ENCODE measurements at places on chromosomes 7 and 10.

- peak; percentile 4 for DNase-seq
Measured at GRCh38 chr7:112334366-112334765, 115.9 kb upstream of the IFRD1 start.

DNA sequence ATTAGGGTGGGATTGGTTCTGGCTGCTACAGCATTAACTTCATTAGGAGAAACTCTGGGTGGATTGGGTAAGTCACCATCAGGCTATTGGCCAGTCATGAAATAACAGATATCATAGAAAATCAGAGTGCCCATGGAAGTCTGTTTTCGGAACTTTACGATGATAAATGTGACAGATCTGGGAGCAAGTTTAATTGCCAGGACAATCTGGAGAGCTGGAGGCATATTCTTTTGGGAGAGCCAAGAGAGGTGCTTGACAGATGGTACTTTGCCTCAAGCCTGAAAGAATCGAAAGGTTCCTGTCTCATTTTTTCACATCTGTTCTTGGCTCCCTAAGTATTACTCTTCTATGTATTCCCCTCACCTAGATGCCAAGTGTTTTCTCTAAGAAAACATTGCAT is 369.9 kb downstream of the CNTNAP2 start:
- no peak for DNase-seq

DNA sequence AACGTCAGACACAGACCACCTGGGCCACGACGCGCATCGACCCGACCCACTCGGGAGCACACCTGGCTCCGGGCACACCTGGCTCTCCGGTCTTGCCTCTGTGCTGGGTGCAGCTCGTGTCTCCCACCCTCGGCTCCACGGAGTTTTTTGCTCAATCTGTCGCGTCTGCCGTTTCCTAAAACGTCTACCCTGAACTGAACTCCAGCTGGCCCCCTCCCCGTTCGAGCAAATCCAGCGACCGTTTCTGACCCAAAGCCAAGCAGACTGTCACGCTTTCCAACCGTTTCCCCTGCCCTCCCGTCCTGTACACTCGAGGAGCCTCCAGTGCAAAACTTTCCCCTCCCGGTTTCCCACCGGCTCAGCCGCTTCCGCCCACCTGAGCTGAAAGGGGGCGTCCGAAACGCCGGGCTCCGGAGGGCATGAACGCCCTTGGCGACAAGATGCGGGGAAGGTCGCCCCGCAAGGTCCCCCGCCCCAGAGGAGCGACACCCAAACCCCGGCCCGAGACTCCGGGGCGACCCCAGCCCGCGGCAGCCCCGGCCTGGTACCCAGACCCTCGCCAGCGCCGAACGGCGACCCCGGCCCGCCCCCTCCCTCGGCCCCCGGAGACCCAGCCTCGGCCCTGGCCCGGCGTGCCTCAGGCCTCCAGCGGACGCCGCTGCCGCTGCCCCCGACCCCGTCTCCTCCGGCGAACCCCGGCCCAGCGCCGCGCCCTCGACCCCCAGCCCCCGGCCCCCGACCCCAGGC is 557 bp downstream of the CYTH3 start:
- DNase-seq, result no peak

DNA sequence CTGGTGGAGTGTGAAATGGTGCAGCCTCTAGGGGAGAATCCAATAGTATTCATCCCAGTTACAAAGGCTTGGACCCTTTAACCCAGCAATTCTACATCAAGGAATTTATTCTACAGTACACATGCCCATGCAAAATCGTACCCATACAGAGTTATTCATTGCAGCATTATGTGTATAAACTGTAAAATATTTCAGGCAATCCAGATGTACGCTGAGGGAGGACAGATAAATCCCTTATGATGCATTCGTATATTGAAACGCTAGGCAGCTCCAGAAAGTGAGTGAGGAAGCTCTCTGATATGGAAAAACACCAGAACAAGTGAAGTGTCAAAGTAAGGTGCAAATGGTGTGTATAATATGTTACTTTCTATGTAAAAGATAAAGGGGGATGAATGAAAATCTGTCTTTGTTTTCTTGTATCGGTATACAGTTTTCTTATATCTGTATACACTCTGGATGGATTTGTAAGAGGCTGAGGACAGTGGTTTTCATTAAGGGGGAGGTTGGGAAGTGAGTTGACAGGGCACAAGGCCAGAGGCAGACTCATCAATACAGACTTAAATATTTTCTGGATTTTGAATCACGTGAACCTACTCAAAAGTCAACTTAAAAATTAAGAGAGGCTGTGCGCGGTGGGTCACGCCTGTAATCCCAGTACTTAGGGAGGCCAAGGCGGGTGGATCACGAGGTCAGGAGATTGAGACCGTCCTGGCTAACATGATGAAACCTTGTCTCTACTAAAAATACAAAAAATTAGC is 17.1 kb downstream of the VWA2 start:
- DNase-seq, result no peak

GRCh38 chr7:47073284-47073683 is 508.6 kb downstream of the TNS3 start:
- DNase-seq, result no peak
